ENCODE measurements at places on chromosomes 6 and 20.

DNA sequence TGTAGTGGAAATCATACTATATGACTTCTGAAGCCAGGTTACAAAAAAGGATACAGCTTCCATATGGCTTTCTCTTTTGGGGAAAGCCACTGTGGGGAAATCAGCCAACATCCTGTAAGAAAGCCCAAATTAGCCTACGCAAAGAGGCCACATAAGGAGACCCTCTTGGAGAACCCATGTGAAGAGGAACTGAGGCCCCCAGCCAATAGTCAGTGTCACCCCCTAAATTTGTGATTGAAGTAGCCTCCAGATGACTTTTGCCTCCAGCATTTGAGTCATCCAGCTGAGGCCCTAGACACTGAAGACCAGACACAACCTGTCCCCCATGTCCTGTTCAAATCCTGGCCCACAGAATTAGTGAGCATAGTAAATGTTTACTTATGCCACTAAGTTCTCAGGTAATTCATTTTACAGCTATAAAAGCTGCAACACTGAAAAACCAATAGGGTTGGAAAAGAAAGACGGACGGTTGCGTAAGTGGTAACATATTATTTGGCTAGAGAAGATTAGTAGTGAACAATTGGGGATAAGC is 60.4 kb downstream of the HMGCLL1 start:
- DNase-seq, result no peak

- peak; percentile 72 for DNase-seq
Measured at GRCh38 chr6:36094753-36095496, 35.4 kb upstream of the MAPK13 start.

DNA sequence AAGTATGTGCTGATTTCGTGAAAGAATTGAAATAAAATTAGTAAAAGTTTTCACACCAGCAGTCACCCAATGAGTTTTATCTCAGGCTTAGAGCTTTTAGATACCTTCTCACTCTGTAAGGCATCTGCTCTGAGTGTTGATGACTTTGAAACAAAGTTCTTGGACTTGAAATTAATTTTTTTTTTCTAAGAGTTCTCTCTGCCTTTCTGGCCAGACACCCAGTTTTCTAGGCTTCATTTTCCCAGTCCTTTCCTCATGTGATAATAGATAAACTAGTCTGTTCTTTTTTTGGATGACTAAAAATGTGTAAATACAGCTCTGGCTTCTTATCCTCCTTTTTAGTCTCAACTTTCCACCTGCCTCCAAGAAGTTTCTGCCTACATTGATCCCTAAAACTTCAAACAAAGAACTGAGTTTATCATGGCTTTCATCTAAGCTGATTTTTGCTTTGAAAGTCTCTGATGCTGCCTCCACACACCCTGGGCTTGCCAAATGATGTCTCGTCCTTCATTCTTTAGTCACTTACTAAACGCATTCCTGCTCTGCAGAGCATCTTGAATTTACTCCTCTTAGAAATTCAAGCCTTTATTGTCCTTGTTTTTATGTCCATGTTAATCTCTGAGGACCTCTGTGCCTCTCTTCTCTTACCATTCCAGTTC is 32.7 kb downstream of the SLX4IP start:
- DNase-seq, result no peak

GRCh38 chr6:89941031-89941762 is 46.9 kb downstream of the GJA10 start:
- no peak for DNase-seq

DNA sequence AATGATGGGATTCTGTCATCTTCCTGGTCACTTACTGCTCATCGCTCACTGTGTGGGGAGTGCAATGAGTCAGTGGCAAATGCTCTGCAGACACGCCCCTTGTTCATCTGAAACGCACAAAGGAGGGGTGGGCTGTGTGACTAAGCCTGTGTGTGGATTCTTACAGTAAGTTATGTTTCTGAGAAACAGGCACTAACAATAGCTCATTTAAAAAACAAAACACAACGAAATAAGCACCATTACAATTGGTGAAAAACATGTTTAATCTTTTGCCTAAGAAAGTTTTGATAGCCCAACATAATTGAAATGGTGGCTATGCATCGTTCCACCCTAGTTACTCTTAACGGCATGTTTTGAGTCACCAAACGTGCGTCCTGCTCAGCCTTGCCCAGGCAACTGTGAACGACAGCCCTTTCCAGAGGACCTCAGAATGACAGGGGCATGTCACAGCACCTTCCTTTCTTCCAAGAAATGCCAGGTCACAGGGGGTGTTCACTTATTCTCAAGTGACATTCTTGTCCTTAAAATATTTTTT is 118.4 kb upstream of the SGK1 start:
- DNase-seq, result peak; percentile 3

DNA sequence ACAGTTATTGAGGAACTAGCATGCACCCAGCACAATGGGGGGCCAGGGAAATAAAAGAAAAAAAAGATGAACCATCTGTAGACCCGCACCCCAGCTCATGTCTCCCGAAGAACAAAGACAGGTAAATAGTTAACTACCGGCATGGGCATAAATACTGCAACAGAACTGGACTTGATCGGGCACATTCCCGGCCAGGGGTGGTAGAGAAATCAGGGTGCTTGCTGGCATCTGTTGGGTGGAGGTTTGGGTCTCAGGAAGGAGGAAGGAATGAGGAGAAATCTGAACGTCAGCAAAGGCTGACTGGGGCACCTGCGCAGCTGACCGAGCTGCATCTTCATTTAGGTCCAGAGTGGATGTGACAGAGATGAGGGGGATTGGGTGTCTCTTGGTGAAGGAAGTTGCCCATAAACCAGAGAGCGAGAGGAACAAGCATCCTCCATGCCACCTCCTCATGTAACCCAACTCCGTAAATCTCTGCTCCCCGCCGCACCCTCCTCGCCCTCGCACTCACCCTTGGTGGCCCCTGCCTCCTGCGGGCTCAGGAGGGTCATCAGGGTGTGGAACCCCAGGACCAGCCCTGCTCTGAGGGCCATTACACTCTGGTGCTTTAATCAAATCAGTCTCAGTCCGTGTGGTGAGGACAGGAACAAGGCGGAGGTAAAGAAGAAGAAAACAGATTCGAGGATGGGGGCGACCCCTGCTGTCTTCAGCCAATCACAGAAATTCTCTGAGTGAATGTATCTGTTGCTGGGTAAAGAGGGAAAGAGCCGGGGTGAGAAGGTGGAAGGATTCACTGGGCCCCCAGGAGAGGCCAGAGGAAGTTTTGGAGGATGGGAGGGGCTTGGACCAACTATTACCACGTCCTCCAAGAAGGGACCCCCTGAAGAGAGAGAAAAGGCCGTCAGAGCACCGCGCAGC is at the start of gene HLA-DOA:
TSS of gene HLA-DOA (minus strand) at position 648 of the 918 bp plus-strand sequence.
- peak; percentile 9 for DNase-seq

GRCh38 chr6:160065200-160065599 is 56.4 kb upstream of the SLC22A1 start:
- no peak for DNase-seq

- no peak for DNase-seq
Measured at GRCh38 chr6:22913612-22914011, 344.2 kb downstream of the HDGFL1 start.

DNA sequence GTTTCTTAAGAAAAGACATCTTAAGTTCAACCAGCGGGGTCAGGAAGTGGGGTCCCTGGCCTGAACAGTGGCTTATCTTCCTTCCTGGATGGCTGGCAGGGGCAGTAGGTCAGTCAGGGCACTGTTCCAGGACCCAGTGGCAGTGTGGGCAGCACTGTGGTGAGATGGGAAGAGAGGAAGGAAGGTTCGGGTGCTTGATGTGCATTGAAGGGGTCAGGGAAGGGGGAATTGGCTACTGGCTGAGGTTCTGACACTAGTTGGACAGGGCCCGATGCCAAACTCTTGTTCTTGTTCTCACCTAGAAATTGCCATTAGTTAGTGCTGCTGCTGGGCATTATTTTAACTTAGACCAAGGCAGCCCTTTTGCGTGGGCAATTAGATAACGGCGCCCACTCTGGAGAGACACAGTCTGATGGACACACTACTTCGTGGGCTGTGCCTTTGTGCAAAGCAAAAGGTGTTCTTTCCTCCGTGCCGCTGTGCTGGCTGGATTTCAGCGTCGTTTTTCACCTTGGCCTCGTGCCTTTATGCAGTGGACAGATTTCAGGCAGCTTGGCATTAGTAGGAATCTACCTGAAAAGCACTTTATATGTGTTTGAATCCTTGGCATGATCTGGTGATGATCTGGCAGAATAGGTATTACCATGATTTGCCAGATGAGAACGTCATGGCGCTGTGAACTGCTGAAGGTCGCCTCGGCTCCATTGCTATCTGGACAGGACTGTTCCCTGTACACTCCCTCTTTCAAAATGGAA is 30.3 kb downstream of the UTRN start:
- DNase-seq, result no peak

DNA sequence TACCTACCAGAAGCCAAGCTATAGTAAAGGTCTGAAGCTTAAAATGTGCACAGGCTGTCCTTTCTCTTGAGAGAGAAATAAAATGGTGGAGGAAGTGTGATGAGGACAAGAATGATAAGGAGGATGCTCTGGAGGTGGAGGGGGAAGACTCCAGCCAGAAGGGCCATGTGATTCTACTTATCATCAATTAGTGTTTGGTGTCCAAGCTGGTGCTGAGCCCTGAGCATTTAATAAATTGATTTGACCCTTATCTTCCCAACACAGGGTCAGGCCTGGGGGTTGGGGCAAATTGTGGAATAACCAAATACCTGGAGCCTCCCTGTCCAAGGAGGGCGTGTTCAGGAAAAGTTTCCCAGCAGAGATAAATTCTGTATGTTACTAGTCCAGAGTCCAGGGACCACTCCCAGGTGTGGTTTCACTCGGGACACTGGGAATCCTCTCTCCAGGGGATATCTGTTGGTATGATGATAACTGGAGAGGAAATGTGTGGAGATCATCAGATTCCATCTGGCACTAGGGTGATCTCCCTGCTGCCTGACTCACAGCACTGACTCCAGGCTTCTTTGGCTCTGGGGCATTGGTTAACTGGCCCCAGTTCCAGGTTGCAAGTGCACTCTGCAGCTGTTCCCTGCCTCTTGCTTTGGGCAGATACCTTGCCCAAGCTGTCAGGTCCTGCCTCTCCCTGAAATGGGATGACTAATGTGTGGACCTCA is 3.8 kb upstream of the MYBL2 start:
- DNase-seq, result no peak

DNA sequence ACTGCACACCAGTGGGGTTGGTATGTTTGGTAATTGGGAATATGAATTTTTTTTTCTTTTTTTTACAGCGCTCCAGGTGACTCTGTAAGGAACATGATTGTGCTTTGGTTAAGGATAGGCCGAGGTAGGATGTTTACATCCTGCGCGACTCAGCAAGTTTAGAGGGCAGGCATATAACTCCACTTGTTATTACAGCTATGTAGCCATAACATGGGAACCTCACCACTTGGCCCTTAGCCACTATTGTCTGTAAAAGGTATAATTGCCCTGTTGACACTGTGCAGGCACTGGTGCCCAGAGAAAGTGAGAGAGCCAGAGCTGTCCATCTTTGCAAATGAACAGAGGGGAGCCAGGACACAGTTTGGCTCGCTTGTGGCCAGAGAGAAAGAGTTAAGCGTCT is 172.9 kb downstream of the MCHR2 start:
- no peak for DNase-seq

GRCh38 chr20:63898882-63899558 is 4.1 kb downstream of the DNAJC5 start:
- DNase-seq, result no peak

GRCh38 chr6:14134211-14134910 is 16.8 kb downstream of the CD83 start:
- DNase-seq, result no peak

- DNase-seq, result peak; percentile 93
Measured at GRCh38 chr6:12060780-12061609, 48.9 kb downstream of the HIVEP1 start.

DNA sequence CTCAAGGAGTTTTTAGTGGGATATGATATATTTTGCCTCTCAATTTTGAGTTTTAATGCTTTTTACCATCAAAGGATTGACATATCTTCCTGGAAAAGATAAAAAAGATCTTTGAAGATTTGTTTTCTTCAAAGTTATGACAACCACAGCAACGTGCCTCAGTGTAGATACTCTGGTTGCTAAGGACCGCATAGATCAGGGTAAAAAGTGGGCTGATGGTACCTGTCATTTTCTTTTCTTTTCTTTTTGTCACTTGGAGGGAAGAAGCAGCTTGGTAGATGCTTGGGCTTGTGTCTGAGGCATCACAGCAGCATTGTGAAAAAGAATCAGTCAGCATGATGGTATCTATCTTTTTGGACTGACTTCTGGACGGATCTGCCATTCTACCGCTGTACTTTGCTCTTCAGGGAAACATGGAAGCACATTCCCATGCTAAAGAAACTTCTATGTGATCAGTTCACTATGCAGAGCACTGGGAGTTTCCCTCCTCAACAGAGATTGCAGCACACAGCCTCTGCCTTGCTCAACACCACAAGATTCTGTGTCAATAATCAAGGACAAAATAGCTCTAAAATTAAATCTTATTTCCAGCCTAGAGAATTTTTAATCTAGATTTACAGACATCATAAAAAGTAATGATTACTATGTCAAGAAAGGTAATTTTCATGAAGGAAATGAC is 54.8 kb upstream of the SGK1 start:
- peak; percentile 46 for DNase-seq

- DNase-seq, result no peak
Measured at GRCh38 chr6:161116554-161116953, 125.0 kb downstream of the MAP3K4 start.

- no peak for DNase-seq
Measured at GRCh38 chr6:31383149-31383548, 20.2 kb upstream of the MICA start.

DNA sequence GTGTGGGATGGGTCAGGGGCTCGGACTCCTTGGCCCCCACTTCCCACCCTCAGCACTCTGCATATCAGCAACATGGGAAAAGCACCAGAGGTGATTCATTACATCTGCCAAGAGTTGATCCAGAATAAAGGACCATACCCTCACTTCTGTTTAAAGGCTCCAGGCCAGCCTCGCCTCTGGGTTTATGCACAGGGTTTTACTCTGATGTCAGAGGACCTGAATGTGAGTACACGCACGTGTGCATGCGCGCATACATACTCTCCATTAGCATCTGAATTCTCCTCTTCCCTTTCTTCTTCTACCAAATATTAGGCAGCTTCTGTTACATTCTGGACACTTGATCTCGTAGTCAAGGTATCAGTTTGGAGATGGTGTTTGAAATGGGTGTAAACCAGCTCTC is 114.7 kb upstream of the SPTLC3 start:
- no peak for DNase-seq

DNA sequence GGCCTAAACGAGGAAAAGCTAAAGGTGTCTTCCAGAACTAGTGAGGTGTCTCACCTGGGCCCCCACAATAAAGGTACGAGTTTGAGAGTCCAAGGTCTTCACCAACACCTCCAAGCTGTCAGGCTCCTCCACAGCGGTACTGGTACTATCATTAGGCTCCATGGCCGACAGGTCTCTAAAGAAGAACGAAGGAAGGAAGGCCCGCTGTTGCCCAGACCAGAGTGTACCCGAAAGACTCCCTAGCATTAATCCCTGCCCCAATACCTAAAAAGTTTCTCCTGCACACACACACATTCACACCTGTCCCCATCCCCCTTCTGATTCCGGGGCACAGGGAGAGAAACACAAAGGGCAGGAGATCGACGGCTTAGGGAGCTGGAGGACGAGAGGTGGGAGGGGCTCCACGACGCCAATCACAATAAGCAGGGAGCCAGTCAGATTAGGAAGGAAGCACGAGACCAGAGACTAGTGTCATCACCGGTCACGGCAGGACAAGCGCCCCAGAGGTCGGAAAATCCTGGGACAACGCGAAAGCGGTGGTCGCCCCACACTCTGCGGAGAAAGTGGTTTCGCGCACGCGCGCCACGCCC is 764 bp downstream of the BAG6 start:
- no peak for DNase-seq
